Mesendoderm (in vitro differentiated cells): ENCODE measurements at places on chromosomes 2 and 18.

DNA sequence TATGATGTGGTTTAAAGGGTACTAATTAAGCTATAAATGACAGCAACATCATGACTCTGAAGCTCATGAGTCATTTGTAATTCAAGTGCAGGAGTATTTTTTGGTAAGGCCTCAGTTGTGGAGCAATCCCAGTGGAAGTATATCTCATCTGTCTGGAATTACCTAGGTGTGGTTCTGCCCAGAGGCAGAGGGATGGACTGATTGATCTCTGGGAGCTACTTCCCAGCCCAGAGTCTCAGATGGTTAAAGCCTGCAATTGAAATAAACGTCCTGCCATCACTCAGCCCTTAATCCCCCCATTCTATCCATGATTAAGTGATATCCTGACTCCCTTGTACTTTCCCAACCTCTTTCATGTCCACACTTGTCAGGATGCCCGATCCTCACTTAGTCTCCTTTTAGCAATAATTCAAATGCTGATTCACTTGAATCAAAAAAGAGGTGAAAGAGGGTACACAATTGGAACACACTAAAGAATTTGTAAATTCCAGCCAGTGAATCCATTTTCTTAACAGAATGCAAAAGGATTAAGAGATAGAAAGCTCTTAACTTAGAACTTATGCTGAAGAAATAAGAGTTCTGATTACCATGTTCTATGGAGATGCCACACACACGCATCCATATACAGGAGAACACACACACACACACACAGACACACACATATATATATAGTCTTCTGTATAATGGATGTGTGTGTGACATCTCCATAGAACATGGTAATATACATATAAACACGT, 664.4 kb downstream of the NYAP2 start:
- no peak for DNase-seq

- DNase-seq: peak; percentile 26
Observed at GRCh38 chr2:131035112-131035825, 58.0 kb downstream of the FAM168B start.

- DNase-seq: peak; percentile 81
Observed at GRCh38 chr2:47237375-47238334, 82.5 kb upstream of the STPG4 start.

DNA sequence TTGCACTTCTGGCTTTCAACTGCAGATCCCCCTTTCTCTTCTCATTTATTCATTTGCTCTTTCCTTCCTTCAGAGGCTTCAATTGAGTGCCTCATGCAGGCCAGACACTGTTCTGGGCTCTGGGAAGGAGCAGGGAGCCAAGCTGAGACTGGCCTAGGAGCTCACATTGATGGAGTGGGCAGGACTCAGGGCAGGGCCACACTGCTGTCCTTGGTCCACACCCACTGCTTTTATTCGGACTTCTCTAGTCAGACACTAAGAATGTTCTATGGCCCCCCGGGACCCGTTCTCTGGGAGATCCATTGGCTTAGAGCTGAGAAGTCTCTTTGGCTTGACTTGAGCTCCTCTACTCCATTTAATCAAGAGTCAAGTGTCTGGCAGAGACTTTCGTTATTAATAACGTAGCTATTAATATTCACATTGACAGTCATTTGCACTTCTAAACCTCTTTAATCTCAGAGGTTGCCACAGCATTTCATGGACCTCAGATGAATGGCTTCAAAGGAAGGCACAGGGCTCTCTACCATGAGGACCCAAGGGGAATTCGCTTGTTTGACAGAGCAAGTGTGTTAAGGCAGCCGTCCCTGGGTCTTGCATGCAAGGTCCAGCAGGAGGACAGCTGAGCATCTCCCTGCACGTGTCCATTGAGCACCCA, 20.1 kb downstream of the SH3RF3 start:
- no peak for DNase-seq

- no peak for DNase-seq
Observed at GRCh38 chr2:123528996-123529707, 495.9 kb upstream of the CNTNAP5 start.

- DNase-seq: no peak
Observed at GRCh38 chr2:215760557-215760956, 252.8 kb downstream of the MREG start.

DNA sequence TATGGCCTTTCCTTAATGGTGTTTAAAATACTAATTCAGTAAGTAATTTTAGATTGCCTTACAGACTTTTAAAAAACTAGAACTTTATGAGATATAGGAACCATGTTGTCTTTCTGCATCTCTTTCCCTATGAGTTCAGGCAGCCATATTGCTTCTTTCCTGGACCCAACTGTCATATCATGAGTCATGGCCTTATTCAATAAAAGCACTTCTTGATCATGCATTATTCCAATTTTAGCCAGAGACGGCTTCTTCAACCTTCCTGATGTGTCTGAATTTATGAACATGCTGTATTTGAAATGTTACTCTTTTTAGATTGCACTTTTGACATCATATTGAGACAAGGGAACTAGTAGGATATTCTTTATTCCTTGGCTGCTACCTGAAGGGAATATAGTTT, 65.4 kb upstream of the MAP3K20 start:
- no peak for DNase-seq

DNA sequence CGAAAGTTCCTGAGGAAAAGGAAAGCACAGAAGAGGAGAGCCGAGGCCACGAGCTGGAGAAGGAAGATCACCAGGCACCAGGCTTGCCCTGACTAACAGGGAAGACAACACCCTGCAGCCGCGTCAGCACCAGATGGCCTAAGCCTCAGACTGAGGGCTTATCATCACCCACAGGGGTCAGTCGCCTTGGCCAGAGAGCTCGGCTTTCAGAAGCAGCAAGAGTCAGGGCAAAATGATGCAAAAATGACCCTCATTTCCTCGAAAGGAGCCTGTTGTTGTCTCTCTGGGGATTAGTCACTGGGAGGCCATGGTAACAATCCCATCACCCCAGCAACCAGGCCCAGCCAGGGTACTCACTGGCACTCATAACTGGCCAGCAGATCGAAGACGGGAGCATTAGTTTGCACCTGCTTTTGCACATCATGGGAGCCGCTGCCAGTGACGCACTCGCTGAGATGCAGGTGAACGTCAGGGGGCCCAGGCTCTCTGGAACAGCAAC, 42.7 kb upstream of the ZFP36L2 start:
- DNase-seq: peak; percentile 50
